ENCODE measurements at places on chromosomes 6 and 20.

DNA sequence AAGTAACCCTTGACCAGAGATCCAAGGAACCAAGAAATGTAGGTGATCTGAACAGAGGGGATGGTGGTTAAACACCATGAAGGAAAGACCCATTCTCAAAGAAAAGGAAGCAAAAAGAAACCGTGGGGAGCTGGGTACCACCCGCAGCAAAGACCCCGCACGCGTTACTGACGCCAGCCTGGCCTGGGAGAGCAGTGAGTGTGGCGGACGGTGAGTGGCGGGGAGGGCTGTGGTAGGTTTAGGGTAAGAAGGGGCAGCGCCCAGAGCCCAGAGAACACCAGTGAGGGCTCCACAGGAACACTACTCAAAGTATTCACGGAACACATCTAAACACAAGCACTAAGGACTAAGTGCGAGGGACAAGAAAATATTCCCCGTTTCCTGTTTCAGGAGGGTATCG lies 4.2 kb downstream of the GMEB2 start:
- DNase-seq, result no peak

DNA sequence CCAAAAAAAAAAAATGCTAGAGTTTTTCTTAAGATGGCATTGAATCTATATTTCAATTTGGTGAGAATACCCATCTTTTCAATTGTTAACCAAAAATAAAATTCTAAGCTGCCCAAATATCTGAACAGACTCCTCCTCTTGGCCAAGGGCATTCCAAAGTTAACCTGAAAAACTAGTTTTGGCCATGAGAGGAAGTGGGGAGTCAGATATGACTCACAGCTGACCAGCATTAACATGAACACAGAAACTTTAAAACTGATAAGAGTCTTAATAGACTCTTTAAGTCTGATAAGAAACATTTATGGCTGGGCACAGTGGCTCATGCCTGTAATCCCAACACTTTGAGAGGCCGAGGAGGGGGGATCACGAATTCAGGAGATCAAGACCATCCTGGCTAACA lies 171.3 kb downstream of the FAXC start:
- no peak for DNase-seq

DNA sequence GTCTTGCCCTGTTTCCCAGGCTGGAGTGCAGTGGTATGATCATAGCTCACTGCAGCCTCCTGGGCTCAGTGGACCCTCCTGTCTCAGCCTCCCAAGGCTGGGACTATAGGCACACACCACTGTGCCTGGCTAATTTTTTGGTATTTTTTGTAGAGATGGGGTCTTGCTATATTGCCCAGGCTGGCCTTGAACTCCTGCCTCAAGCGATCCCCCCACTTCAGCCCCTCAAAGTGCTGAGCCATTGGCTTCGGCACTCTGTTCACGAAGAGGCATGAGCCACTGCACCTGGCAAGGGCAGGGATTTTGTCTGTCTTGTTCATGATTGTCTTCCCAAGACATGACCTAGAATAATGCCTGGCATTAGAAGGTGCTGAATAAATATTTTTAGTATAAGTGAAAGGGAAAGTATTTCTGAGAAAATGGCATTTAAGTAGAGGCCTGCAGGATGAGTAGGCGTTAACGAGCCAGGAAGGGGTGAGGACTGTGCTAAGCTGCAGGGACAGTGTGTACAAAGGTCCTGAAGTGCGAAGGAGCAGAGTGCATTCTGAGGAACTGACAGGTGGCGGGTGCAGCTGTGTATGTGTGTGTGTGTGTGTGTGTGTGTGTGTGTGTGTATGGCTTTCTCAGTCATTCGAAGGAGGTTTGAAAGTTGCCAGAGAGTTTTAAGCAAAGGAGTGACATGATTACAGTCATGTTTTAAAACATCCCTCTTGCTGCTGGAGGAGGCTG lies 43.0 kb downstream of the VEGFA start:
- no peak for DNase-seq

- no peak for DNase-seq
Measured at GRCh38 chr6:134372603-134373281, 54.8 kb upstream of the SGK1 start.

- DNase-seq, result no peak
Measured at GRCh38 chr6:134577998-134578397, 260.1 kb upstream of the SGK1 start.

DNA sequence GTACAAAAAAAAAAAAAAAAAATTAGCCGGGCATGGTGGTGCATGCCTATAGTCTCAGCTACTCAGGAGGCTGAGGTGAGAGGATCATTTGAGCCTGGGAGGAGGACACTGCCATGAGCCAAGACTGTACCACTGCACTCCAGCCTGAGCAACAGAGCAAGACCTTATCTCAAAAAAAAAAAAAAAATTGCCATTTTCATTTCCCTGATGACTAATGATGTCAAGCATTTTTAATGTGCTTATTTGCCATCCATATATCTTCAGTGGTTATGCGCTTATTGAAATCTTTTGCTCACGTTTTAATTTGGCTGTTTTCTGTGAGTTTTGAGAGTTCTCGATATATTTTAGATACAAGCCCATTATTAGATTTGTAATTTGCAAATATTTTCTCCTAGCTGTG lies 46.7 kb downstream of the PFDN4 start:
- DNase-seq, result no peak

DNA sequence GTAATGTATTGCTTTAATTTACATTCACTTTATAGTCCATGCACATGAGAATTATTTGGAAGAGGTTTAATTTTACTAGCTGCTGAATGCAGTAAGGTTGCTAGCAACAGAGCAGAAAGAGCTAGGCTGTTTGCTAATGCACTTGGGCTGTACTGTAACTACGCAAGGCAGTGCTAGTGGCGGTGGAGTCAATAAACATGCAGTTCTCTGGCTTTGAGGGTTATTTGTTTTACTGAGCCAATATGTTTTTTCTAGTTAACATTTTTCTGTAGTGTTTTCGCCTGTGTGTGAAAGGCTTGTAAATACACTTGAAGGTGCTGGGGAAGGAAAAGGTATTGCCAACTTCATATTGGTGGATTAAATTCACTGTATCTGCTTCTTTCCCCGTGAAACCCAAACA lies 112.8 kb downstream of the BTBD3 start:
- no peak for DNase-seq

GRCh38 chr6:24125980-24126379 lies at the start of gene NRSN1:
TSS of gene NRSN1 (plus strand) at chr6:24126215. CDS start at chr6:24134328, 8,113 bp downstream.
- no peak for DNase-seq

GRCh38 chr6:163712981-163713380 lies 298.5 kb downstream of the QKI start:
- no peak for DNase-seq

- no peak for DNase-seq
Measured at GRCh38 chr20:30506100-30506499, 751.4 kb upstream of the DEFB115 start.

DNA sequence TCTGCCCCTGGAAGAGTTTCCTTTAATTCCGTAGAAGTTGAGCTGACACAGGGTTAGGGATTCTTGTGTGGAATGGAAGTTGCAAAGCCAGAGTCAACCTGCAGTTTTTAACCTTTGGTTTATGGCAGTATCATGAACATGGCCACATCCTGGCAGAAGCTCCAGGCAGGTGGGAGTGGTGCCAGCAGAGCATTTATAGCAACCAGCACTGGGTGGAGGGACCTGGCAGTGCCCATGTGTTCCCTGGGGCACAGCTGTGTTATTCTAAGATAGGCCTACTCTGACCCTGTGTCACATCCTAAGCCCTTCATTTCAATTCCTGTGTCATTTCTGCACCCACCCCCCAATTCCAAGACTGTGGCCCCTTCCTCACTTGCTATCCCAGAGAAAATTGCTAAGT lies 26.1 kb upstream of the ZNF831 start:
- no peak for DNase-seq

DNA sequence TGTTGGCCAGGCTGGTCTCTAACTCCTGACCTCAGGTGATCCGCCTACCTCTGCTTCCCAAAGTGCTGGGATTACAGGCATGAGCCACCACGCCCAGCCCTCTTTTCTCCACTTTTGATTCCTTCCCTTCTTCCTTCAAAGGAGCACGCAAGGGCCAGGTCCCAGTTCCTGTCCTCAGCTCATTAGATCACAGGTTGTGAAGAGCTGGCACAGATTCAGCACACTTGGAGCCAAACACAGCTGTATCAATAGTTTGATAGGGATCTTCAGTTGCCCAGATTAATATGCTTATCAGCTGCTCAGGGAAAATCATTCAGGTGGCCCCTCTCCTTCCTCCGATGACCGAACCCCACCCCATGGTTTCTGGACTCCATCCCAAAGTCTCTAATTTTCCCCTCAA lies 14.4 kb upstream of the SLC22A23 start:
- no peak for DNase-seq

GRCh38 chr6:56744528-56744927 lies 101.8 kb upstream of the DST start:
- no peak for DNase-seq

DNA sequence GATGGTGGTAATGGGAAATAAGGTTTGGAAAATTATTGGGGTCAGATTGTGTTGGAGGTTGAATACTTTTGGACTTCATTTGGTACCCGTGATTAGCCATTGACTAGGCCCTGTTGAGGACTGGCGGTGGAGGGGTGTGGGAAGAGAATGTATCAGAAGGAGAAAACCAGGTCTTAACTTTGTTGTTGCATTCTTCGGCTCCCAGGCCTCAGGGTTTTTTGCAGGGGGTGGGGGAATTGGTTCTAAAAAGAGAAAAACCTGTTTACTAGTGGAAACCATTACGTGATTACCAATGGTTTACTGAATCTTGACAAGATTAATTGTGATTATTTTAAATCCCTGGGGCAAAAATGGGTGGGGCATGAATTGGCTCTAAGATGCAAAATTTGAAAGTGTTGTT lies 85.1 kb downstream of the PHF20 start:
- DNase-seq, result no peak

GRCh38 chr6:5570641-5571040 lies 309.3 kb downstream of the FARS2 start:
- DNase-seq, result no peak

DNA sequence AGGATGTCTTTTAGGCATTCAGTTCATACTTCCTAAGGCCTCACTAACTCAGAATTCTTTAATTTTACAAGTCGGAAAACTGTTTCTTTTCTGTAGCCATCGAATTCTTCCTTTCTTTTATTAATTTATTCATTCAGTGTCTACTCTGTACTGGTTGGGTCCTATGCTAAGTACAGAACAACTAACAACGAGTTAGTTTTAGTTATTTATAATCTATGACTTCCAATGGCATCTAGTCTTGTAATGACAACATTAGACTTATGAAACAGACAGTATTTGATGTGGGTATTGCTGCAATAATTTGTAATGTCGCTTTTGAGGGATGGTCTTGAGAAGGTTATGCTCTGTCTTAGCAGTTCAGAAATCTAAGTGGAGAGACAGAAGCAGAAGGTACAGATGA lies 55.3 kb upstream of the TINAG start:
- DNase-seq, result no peak

- no peak for DNase-seq
Measured at GRCh38 chr6:8859501-8859900, 424.2 kb upstream of the SLC35B3 start.

DNA sequence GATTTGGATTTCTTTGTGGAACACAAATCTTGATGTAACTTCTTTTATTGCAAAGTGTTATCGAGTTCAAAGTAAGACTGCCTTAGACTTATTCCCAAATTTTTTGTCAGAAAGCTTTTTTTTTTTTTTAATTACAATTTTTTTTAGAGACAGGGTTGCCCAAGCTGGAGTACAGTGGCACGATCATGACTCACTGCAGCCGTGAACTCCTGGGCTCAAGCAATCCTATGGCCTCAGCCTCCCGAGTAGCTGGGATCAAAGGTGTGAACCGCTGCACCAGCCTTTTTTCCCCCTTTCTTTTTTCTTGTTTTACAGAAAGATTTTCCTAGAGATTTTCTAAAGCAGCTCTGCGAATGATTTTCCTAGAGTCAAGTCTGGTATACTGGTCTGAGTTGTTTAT lies 2.8 kb downstream of the RIOK1 start:
- no peak for DNase-seq

DNA sequence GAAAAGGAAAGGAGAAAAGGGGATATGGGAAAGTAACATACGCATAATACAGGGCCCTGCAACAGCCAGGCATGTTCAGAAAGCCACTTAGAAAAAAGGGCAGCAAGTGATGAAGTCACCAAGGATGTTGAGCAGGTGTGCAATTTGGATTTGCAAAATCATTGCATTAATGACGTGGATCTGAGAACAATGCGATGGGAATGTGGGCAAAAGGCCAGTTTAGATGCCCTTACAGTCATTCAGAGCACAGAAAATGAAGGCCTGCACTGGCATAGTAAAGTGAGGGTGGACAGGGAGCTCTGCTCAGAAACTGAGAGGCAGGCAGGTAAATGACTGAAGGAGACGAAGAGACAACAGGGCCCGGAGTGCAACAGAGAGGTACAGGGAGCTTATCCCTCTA lies 123.7 kb upstream of the NHSL1 start:
- no peak for DNase-seq

- DNase-seq, result no peak
Measured at GRCh38 chr20:46226602-46227001, 81.7 kb downstream of the CDH22 start.

Measured in activated CD8-positive, alpha-beta memory T cell treated with anti-CD3 and anti-CD28 coated beads for 4 hours (primary cell).